ENCODE measurements at places on chromosomes 6 and 20.
A peak's percentile ranks its signal among the peaks of the same experiment; 100 is the strongest.

DNA sequence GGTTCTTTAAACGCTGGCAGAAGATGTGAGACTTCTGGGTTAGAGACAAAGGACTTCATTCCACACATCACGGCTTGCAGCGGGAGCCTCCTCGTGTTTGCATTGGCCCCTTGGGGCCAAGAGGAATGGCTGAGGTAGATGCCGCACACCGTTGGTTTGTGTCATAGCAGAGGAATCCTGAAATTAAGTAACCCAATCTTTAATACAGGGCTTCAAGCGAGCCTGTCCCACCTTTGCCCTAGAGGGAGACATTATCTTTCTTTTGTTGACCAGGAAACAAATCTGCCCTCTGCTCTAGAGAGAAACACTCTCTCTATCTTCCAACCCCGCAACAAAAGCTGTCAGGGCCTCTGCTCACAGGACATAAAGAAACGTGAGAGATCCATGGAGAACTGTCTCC lies 277.5 kb upstream of the ZFP64 start:
- ATAC-seq = no peak

DNA sequence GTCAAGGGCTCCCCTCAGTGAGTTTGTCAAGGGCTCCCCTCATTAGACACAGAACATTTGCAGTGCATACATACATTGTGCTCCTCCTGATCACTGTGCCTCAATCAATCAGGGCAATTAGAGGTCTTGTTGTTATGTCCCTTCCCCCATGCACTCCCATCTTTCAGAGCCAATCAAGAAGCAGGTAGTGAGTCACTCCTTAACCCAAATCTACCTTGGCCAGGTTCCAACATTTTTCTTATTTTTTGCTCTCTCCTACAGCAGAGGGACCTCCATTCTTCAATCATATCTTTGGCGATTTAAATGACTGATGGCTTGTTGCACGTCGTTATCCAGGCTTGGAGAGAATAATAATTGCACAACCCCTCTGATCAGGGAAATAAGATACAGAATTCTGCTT lies 409.9 kb upstream of the SPTLC3 start:
- ATAC-seq = no peak

GRCh38 chr6:118649918-118650581 lies 1.3 kb downstream of the CEP85L start:
- ATAC-seq = no peak

GRCh38 chr6:118122161-118122725 lies 215.2 kb downstream of the SLC35F1 start:
- no peak for ATAC-seq

GRCh38 chr6:170317076-170317475 lies 10.5 kb downstream of the FAM120B start:
- no peak for ATAC-seq

GRCh38 chr6:131488780-131489179 lies 84.2 kb upstream of the ARG1 start:
- no peak for ATAC-seq

GRCh38 chr6:37600312-37600916 lies 97.3 kb downstream of the MDGA1 start:
- ATAC-seq = no peak

- ATAC-seq = no peak
Observed at GRCh38 chr6:154542747-154543146, 32.3 kb upstream of the CNKSR3 start.

DNA sequence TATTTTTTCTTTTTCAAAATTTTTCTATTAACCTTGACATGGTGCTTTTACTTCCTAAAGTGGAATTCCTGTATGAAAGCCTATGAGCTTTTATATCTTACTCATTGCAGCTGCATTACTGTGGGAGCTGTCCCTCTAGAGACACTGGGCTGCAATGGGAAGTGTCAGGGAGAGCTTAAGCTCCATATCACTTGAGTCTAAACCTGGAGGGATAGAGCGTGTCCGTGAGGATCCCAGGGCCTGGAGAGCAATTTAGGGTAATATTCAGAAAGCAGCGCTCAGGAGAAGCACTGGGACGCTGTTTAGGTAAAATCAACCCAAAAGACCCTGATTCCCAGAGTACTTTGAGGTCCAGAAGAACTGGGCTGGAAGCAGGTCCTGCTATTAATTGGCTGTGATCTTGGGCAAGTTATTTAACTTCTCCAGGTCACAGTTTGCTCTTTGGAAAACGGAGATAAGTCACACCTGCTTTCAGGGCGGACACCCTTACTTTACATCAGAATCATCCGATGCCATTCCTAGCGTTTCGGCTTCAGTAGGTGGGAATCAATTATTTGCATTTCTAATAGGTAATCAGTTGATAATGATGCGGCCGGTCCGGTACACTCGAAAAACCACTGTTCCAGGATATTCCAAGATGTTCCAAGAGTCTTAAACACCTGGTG lies 628 bp upstream of the ERGIC3 start:
- no peak for ATAC-seq

- ATAC-seq = no peak
Observed at GRCh38 chr20:24487648-24488047, 18.2 kb downstream of the SYNDIG1 start.

DNA sequence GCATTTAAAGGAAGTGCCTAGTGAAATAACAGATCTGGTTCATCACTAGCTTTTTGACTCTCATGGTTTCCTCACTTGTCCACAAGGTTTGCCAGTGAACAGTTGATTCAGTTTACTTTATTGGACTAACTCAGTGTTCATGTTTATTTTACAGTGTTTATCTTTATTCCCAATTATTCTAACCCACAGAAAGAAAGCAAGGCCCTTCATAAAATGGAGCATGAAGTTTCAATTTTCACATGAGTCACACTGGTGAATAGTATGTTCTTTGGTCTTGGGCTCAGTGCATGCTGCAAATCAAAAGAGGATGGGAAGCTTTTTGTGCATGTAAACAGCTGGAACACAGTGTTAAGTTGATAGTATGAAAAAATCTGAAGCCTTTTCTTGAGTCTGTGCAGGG lies 217.6 kb upstream of the HDDC2 start:
- no peak for ATAC-seq

- no peak for ATAC-seq
Observed at GRCh38 chr6:53066874-53067706, 1.9 kb downstream of the FBXO9 start.

GRCh38 chr20:49676581-49677291 lies 36.9 kb downstream of the B4GALT5 start:
- peak; percentile 75 for ATAC-seq

GRCh38 chr6:36378936-36379335 lies 8.5 kb downstream of the ETV7 start:
- no peak for ATAC-seq

- no peak for ATAC-seq
Observed at GRCh38 chr20:42218621-42219374, 600.6 kb upstream of the CHD6 start.

GRCh38 chr6:40322336-40322735 lies 264.8 kb downstream of the LRFN2 start:
- no peak for ATAC-seq

GRCh38 chr20:2507875-2508630 lies 662 bp downstream of the ZNF343 start:
- ATAC-seq = peak; percentile 3

DNA sequence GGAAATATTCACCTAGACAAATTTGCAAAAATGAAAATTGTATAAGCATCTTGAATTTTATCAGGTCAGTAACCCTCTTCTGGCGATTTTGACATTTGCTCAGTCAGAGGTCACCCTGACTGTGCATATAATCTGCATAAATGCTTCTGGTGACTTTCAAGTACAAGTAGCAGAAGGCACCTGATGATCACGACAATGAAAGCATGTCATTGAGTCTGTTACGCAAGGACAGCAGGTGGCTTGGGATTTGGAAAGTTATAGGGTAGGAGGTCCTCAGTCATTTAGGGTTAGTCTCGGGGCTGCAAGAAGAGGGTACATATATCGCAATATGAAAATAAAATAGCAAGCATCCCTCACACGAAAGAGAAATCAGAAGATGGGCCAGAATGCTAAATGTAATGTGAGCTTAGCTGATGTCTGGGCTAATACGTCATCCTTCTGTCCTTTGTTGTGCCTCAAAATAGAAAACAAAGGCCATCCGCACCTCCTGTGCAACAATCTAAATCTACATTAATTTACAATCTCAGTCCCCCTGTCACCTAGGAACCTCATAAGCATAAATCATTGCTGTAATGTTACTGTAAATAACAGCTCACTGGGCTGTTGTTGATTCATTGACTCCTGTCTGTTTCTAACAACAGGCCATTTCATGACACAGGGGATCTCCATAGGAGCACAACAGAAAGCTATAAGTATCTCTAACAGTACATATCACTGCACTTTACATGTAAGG lies 155.2 kb upstream of the RSPO3 start:
- ATAC-seq = no peak

- ATAC-seq = no peak
Observed at GRCh38 chr20:18611492-18611891, 23.6 kb downstream of the DTD1 start.

DNA sequence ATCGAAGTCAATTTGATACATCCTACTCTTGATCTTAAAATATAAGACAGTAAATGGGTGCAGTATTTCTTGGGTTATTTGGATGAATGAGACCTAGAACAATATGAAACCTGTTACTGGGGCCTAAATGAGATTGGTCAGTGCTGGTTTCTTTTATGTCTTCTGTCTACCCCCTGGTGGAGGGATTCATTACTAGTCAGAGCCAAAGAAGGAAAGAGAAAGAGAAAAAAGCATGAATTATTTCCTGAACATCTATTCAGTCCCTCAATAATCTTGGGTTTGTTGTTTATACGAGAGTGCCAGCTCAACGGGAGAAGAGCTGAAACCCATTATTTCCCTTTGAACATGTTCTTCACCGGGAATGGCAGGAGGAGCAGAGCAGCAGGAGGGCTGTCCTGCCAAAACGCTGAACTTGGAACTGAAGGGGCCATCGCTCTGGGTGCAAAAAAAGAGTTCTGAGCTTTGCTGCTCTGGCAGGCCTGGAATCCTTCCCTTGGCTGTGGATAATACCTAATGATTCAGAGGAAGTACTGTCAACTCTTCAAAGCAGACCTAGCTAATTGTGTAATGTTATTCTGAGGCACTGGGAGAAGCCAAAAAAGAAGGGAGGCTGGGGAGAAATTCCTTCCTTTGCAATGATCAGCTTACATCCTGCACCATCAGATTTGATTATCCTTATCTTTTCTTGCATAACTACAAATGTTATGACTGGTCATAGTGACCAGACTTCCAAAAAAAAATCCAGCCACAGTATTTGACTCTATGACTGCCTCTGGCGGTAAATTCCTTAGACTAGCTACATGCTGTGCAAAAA lies 72.0 kb downstream of the BLOC1S5 start:
- no peak for ATAC-seq

DNA sequence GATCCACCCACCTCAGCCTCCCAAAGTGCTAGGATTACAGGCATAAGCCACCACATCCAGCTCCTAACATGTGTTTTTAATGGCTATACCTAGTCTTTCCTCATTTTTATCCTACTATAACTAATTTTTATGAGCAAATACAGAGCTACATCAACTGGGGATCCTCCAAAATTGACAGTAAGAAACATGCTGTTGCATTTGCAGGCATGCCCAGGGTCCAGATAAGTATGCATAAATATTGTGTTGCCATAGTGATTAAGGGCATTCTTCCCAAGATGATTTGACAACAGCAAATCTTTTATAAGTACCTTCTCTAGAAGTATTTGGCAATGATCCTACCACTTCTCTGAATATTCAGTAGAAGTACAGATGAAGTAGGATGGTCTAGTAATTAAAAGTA lies 41.9 kb upstream of the MOXD1 start:
- ATAC-seq = no peak

GRCh38 chr20:32332614-32333013 lies 25.5 kb upstream of the ASXL1 start:
- peak; percentile 17 for ATAC-seq

DNA sequence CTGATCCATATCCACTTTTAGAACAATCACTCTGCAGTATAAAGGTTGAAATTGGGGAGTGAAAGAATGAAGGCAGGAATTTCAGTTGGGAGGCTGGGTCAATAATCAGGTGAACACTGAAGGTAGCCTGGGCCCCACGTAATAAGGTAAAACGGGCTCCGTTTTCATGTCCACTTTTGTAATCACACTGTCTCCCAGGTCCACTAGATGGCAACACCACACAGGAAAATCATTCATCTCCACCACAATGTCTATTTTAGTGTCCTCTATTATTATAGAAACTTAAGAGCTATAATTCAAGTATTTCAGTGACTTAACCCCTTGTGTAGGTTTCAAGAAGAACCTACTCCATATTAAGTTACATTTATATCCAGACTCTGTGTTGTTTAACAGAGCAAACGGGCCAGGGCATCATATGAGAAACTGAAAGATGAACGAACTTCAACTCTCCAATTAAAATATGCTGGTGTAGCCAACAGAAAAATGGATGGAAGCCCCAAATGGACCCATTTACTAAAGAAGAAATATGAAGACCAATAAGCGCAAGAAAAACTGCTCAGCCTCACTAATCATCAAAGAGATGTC lies 45.9 kb upstream of the MC3R start:
- ATAC-seq = no peak

GRCh38 chr20:8749986-8750385 lies 318.9 kb upstream of the PLCB4 start:
- no peak for ATAC-seq

DNA sequence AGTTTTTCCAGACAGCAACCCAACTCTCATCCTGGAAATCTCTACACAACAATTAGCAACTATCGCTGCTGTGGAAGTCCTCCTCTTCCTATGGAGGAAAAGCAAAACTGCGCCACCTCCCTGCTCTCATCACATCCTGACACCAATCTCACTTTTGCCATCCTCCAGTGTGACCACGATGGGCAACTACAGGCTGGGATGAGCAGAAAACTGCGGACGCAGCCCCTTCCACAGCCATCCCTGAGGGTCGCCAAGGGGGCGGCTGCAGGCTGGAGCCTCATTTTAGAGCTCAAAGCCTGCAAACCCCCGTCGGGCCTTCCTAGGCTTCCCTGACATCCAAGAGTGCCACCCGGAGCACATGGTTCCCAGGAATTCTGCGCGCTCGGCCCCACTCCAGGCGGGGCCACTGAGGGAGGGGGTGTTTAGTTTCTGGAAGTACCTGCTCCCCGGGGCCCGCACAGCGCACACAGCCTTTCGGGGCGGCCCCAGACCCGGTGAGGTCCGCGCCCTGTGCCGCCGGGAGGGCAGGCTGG lies 1.2 kb downstream of the TCFL5 start:
- ATAC-seq = no peak

- ATAC-seq = no peak
Observed at GRCh38 chr6:138400326-138400725, 3.7 kb upstream of the HEBP2 start.

- peak; percentile 57 for ATAC-seq
Observed at GRCh38 chr20:59145924-59146779, 17.5 kb upstream of the ZNF831 start.

GRCh38 chr20:3276680-3277015 lies 37.7 kb upstream of the SLC4A11 start:
- peak; percentile 45 for ATAC-seq

- no peak for ATAC-seq
Observed at GRCh38 chr6:9521152-9521530, 893.7 kb downstream of the TFAP2A start.

Measured in activated T-helper 17 cell treated with anti-CD3 and anti-CD28 coated beads, Interleukin-2, amount 50 U/mL, for 72 hours (primary cell).